Osteocyte (in vitro differentiated cells): ENCODE measurements at places on chromosomes 4 and X.

GRCh38 chr4:16573206-16573605, 325.2 kb downstream of the LDB2 start:
- no peak overlapping the region for H3K4me3 ChIP-seq
- no peak overlapping the region for H3K27ac ChIP-seq
- H3K27me3 ChIP-seq, result no peaks in the 10 kb centered on the region

- no peak overlapping the region for H3K4me3 ChIP-seq
- peaks cover 24% of the 10 kb centered on the region for H3K4me1 ChIP-seq
- no peak overlapping the region for H3K27ac ChIP-seq
Measured at GRCh38 chrX:47224266-47224895, 5.9 kb downstream of the CDK16 start.

DNA sequence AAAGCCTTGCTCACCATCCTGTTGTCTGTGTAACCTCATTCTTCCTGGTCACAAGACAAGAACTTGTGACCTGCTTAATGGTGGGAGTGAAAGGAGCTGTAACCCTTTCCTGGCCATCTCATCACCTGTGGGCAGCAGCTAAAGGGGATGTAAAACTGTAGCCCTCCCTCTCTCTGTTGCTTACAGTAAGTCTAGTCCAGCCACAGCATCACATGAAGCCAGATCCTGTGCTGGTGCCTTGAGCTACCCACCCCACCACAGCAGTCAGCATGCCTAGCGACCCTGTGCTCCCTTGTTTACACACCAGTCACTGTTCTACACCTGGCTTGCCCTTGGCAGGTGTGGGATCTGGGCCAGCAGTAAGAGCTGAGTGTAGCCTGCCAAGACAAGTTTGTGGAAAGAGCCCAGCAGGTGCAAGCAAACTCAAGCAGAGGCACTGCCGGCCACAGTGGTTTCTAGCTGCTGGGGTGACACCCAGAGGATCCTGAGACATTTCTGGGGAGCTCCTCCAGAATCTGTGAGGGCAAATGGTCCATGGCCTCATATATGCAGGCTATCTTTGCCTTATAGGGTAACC, 41.0 kb downstream of the UGT2B28 start:
- DNase-seq, result no peak
- no peak overlapping the region for H3K4me3 ChIP-seq
- H3K4me1 ChIP-seq, result no peaks in the 10 kb centered on the region
- H3K36me3 ChIP-seq, result no peaks in the 10 kb centered on the region

- peaks cover 15% of the 10 kb centered on the region for H3K27me3 ChIP-seq
- no peak overlapping the region for H3K27ac ChIP-seq
- no peak overlapping the region for H3K4me3 ChIP-seq
Measured at GRCh38 chr4:77342170-77342810, 185.3 kb downstream of the CCNG2 start.

GRCh38 chr4:159017323-159018026, 85.4 kb upstream of the RAPGEF2 start:
- no peaks in the 10 kb centered on the region for H3K27me3 ChIP-seq
- H3K36me3 ChIP-seq, result no peaks in the 10 kb centered on the region
- DNase-seq, result no peak
- no peak overlapping the region for H3K27ac ChIP-seq

DNA sequence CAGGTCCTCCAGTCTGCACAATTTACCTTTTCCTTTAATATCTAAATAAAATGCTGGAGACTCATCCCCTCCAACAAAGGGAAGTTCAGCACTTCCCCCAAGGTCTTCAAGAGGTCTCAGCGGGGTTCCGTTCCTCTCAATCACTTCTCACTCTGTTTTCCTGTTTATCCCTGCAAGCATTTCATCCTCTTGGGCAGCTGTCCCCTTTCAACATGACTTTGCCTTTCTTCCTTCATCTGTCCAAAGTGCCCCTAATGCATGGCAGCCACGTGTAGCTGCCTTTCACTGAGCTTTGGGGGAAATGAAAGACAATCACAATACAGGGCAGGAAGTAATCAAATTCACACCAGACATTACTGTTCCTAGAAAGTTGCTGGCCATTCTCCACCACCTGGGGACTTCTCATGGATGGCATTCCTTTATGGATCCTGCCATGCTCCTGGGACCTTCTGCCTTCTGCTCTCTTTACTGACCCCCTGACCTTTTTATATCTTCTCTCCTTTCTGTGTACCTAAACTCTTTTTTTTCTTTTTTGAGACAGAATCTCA, 79.7 kb upstream of the USP9X start:
- H3K36me3 ChIP-seq, result no peaks in the 10 kb centered on the region
- H3K4me3 ChIP-seq, result no peak overlapping the region
- peaks cover 13% of the 10 kb centered on the region for H3K4me1 ChIP-seq
- no peaks in the 10 kb centered on the region for H3K27me3 ChIP-seq

DNA sequence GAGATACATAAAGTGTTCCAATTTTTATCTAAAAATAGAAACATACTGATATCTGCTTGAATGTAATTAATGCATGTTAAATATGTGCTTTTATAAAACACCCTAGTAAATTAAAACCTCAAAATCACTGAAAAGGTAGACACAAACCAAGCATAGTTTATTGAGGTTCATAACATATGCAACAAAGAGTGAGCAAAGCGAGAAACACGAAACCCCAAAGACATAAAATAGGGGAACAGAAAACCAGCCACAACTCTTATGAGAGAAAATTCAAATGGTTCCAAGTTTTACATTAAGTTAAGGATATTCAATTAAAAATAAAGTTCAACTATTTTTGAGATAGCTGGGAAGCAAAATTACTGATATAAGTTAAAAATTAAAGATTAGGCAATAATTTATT, 336.4 kb upstream of the AGA start:
- no peak overlapping the region for H3K4me3 ChIP-seq
- H3K36me3 ChIP-seq, result no peaks in the 10 kb centered on the region
- H3K27me3 ChIP-seq, result peaks cover 5% of the 10 kb centered on the region
- no peaks in the 10 kb centered on the region for H3K4me1 ChIP-seq
- H3K27ac ChIP-seq, result no peak overlapping the region
- no peak for DNase-seq

DNA sequence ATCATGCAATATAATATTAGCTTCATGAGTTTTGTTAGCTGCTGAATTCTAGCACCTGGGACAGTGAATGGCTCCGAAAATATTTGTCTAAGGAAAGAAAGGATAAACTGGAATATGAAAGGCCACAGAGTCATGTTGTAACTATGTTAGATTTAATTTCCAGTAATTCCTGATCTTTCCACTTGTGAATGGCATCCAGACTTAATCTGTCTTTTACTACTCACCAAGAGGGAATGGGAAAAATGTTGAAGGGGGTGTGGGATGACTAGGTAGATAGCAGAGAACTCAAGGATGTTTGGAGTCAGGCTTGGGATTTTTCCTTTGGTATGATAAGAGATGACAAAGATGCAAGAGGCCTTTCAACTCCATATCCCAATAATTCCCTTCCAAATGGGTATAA, 9.4 kb downstream of the ADH6 start:
- H3K27ac ChIP-seq, result no peak overlapping the region
- H3K4me1 ChIP-seq, result peaks cover 20% of the 10 kb centered on the region
- DNase-seq, result no peak
- no peak overlapping the region for H3K4me3 ChIP-seq

DNA sequence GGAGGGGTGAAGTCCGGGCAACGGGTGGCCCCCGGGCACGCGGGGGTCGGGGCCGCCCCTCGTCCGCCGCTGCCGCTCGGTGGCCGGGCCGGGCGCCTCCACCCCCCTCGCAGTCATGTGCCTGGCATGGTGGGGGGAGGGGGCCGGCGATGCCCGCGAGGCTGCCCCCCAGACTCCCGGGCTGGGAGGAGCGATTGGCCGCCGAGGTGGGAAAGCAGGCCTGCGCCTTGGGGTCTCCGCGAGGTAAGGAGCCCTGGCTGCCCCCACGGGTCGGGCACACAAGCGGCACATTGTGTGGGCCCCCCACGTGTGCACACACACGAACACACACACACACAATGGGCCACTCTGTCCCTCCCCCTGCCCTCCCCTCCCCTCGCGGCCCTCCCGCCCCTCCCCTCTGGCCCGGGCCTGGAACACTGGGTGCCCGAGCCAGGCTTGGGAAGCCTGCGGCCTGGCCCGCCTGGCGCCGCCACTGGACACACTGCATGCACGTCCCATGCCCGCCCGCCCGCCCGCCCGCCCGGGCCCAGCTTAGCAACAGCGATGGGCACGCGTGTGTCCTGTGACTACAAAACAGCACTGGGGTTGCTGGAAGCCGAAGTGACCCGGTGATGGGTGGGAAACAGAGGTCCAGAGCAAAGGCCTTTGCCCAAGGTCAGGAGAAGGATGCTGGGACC, 1.3 kb downstream of the SLC6A8 start:
- H3K27ac ChIP-seq, result no peak overlapping the region
- no peaks in the 10 kb centered on the region for H3K27me3 ChIP-seq
- peaks cover 12% of the 10 kb centered on the region for H3K4me1 ChIP-seq
- no peaks in the 10 kb centered on the region for H3K36me3 ChIP-seq

- H3K27me3 ChIP-seq, result no peaks in the 10 kb centered on the region
- no peak overlapping the region for H3K4me3 ChIP-seq
- no peak overlapping the region for H3K27ac ChIP-seq
Measured at GRCh38 chr4:173367285-173367684, 3.5 kb upstream of the SAP30 start.

- no peak for DNase-seq
- peaks cover 3% of the 10 kb centered on the region for H3K36me3 ChIP-seq
- no peak overlapping the region for H3K27ac ChIP-seq
- no peaks in the 10 kb centered on the region for H3K4me1 ChIP-seq
- no peak overlapping the region for H3K4me3 ChIP-seq
Measured at GRCh38 chr4:112316360-112316759, 19.2 kb downstream of the ALPK1 start.

- no peak overlapping the region for H3K4me3 ChIP-seq
- no peak overlapping the region for H3K27ac ChIP-seq
- H3K4me1 ChIP-seq, result peaks cover 2% of the 10 kb centered on the region
- no peak for DNase-seq
Measured at GRCh38 chr4:125445525-125445924, 130.8 kb downstream of the FAT4 start.

- no peak for DNase-seq
- H3K4me3 ChIP-seq, result no peak overlapping the region
- H3K27me3 ChIP-seq, result peaks cover 3% of the 10 kb centered on the region
- H3K4me1 ChIP-seq, result no peaks in the 10 kb centered on the region
- H3K36me3 ChIP-seq, result no peaks in the 10 kb centered on the region
Measured at GRCh38 chrX:23504895-23505294, 162.4 kb upstream of the PRDX4 start.

GRCh38 chrX:11791090-11791489, 33.1 kb downstream of the MSL3 start:
- H3K4me1 ChIP-seq, result peaks cover 2% of the 10 kb centered on the region
- H3K27ac ChIP-seq, result no peak overlapping the region
- H3K4me3 ChIP-seq, result no peak overlapping the region
- no peaks in the 10 kb centered on the region for H3K36me3 ChIP-seq

DNA sequence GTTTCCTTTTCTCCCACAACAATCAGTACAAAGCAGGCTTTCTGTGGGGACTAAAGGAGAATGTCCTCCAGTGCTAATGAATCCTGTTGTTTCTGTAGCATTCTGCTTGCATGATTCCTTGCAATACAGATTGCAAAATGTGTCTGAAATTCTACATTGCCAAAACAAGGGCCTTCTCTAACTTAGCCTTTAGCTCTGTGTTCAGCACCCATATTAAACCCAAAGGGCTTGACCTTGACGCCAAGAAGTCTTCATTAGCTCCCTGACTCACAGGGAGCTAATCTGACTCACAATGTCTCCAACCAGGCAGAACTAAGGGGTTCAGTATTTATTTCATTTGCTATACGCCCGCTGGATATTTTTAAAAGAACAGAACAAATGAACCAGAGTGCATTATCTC, 241.4 kb upstream of the CLNK start:
- no peak for DNase-seq
- no peaks in the 10 kb centered on the region for H3K36me3 ChIP-seq
- no peak overlapping the region for H3K4me3 ChIP-seq
- peaks cover 5% of the 10 kb centered on the region for H3K4me1 ChIP-seq

DNA sequence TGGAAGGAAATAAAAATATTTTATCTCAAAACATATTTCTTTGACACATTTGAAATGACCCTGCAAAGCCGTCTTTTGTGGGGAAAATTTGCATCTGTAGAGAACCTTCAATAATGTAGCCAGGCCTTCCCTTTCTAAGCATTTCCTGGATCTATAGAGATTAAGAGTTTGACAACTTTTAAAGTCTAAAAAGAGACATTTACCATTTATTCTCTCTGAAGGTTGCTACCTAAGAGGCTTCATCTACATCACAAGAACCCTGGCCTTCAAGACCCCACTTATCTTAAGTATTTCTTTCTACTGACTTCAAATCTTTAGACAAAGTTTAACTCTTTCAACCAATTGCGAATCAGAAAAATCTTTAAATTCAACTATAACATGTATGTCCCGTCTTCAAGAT, 1639.8 kb downstream of the RPA4 start:
- no peak overlapping the region for H3K27ac ChIP-seq
- no peak for DNase-seq
- H3K36me3 ChIP-seq, result no peaks in the 10 kb centered on the region
- no peaks in the 10 kb centered on the region for H3K4me1 ChIP-seq
- H3K27me3 ChIP-seq, result no peaks in the 10 kb centered on the region
- no peak overlapping the region for H3K4me3 ChIP-seq

GRCh38 chrX:65528705-65529340, 5.8 kb downstream of the LAS1L start:
- DNase-seq, result no peak
- H3K27me3 ChIP-seq, result no peaks in the 10 kb centered on the region
- peaks cover 10% of the 10 kb centered on the region for H3K4me1 ChIP-seq
- no peak overlapping the region for H3K27ac ChIP-seq

DNA sequence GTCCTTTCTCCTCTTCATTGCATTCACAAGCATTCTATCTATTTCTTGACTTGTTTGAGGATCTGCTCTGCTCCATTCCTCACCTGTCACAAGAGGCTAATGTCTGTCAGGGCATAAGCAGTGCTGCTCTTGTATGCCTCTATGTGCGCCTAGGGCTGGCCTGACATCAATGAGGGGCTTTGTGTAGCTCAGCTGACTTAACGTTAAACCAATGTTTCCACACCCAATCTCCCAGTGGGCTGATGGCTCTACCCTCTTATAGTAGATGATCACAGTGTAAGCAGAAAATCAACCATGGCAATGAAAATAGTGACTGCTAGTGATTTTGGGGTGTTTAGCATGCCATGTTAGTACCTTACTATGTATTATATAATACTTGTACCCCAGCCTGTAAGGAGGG, 139.0 kb downstream of the UNC5C start:
- H3K27ac ChIP-seq, result no peak overlapping the region
- no peak for DNase-seq
- peaks cover 5% of the 10 kb centered on the region for H3K27me3 ChIP-seq
- H3K4me1 ChIP-seq, result peaks cover 9% of the 10 kb centered on the region

DNA sequence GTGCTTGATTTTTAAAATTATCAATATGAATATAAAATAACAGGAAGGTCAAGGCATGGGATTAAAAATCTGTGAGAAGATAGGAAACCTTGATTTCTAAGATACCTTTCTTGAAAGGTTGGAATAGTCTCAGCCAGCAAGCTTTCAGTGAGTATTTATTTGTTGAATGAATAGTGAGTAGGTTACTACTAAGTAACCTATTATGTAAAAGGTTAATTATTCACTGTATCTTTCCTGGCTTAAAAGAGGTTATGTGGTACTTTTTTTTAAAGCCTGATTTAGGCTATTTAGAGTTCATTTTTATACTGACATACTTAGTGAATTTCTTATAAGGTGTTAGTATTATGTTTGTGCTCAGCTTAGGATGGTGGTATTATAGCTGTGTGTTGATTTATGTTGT, 123.5 kb downstream of the PTPN13 start:
- DNase-seq, result no peak
- H3K27ac ChIP-seq, result no peak overlapping the region
- H3K4me3 ChIP-seq, result no peak overlapping the region
